Activated T-helper 2 cell treated with anti-CD3 and anti-CD28 coated beads, Interferon-gamma antibody, Interleukin-2, Interleukin-4, amounts not matched to agents 10 μg/mL and 5 μg/mL and 100 μg/mL, durations not matched to agents 14 hours and 24 hours and 36 hours (primary cell): ENCODE measurements at places on chromosomes 5 and 9. TPM values are rescaled to one million over a fixed set of nuclear protein-coding genes. Genes with fewer than 3 reads are reported as not detected.

GRCh38 chr5:97915106-97915505 is 732.1 kb upstream of the RIOK2 start:
- DNase-seq, result no peak

DNA sequence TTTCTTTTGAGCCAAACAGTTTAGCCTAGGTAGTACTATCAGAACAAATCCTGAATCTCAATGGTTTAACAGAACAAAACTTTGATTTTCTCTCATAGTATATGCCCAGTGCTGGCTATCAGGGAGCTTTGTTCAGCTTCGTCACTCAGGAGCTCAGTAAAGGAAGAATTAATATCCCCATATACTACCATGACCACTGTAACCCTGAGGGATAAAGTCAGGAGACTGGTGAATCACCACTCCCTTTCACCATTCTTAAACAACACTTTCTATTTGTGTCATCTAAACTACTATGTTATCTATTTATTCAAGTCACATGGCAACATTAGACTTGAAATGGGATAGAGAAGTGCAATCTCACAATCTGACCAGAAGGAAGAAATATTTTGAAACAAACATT is 522.6 kb upstream of the COX7C start:
- DNase-seq, result no peak

DNA sequence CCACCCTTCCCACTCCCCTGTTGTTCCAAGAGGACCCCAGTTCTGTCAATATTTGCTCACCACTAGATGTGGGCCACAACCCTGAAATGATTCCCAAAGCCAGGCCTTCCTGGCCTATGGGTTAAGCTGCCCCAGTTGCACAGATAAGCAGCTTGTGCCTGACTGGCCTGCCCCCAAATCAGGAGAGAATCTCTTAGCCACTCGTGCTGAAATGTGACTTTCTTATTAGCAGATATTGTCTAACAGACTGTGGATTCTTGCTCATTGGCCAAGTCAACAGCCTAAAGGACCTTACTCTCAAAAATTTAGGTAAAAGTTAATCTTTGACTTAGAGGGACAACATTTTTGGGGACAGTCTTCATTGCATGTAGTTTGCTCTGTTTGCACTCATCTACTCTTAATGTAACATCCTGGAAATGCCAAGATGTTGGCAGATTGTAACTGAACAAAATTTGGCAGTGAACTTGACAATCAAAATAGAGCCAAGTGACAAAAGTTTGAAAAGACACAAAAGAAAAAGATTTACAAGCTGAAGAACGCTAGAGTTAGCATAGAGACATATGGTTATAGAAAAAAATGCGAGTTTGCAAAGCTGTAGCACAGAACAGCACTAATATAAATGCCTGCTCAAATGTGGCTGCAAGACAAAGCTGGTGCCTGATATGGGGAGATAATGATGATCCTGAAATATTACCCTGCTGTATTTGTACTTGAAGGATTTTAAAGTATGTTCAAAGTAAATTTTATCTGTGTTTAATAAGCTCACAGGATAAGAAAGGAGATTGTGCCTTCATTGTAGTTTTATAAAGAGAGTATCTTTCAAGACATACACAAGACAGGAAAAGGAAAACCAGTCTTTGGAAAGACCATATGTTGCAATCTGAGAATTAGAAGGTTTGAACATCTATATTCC is 29.0 kb upstream of the FSD1L start:
- DNase-seq, result no peak

GRCh38 chr9:137918331-137919094 is 40.9 kb downstream of the CACNA1B start:
- DNase-seq, result no peak

GRCh38 chr9:23821375-23822181 is 4.5 kb downstream of the ELAVL2 start:
- no peak for DNase-seq

- no peak for DNase-seq
Measured at GRCh38 chr5:118844351-118844750, 144.0 kb downstream of the DTWD2 start.

DNA sequence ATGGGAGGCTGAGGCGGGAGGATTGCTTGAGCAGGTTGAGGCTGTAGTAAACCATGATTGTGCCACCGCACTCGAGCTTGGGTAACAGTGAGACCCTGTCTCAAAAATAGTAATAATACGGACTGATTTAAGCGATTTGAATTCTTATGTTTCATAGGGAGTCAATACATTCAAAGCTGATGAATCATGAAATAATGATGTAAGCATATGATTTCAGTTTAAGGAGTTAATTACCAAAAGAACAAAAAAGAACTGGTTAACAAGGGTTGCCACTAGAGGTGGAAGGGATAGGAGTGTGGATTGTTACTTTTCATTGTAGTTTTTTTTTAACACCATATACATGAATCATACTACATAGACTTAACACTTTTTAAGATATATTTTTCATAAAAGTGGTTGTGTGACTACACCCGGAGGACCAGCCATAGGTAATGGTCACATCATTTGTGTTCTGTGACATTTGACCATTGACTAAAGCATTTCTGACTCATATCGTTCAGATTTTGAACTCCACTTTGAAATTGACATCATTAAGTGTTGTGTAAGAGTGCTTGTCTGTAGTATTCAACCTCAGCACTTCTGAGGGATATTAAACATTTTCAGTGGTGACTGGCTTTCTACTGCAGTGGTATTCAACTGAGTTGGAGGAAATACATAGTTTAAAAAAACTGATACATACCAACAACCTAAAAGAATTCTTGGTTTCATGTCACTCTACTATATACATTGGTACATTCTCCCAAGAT is 7.0 kb downstream of the TRMT10B start:
- no peak for DNase-seq

GRCh38 chr9:111965566-111966019 is 69.0 kb downstream of the UGCG start:
- DNase-seq, result no peak

DNA sequence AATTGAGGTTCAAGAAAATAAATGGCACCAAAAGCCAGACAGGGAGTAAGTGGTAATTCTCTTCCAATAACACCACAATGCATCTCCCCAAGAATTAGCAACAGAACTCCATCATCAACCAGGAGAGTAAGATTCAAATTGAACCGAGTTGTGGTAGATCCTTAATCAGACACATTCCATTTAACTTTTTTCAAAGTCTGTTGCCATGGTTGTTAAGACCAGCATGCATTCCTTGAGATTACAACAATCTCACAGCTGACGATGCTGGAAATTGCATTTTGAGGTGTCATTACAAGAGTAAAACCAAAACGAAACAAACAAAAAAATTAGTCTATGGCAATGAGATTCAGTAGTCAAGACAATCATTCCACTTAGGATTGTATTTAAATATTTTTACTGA is 78.9 kb upstream of the ZNF462 start:
- DNase-seq, result no peak

GRCh38 chr9:116644091-116644688 is 42.9 kb upstream of the TRIM32 start:
- DNase-seq, result no peak

GRCh38 chr9:21320465-21320864 is 14.7 kb downstream of the KLHL9 start:
- no peak for DNase-seq

GRCh38 chr9:80030801-80031200 is 459.0 kb downstream of the TLE4 start:
- no peak for DNase-seq

- no peak for DNase-seq
Measured at GRCh38 chr5:127673117-127673800, 24.4 kb downstream of the CTXN3 start.

- no peak for DNase-seq
Measured at GRCh38 chr9:81534138-81534875, 155.0 kb downstream of the TLE1 start.

DNA sequence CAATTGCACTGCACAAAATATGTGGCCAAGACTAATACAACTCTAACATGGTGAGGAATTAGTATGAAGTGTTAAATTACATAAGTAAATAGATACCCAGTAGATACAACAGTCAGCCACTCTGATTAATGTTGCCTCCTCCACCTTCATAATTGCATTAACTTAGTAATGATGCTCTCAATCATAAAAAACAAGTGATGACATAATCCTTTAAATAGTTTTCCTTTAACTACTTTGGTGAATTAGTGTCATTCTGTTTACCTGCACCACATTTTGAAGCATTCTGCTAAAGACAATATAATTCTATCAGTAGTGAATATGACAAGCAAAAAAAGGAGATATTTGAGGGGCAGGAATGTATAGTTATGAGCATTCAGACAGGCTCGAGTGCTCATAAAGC is 265.9 kb upstream of the SLC24A2 start:
- no peak for DNase-seq

GRCh38 chr5:40672425-40672824 is 7.3 kb upstream of the PTGER4 start:
- DNase-seq, result no peak

GRCh38 chr9:10000669-10001068 is 612.1 kb downstream of the PTPRD start:
- no peak for DNase-seq

- no peak for DNase-seq
Measured at GRCh38 chr9:106689089-106689488, 173.9 kb upstream of the ZNF462 start.

- DNase-seq, result no peak
Measured at GRCh38 chr5:1967736-1968135, 85.0 kb upstream of the IRX4 start.

- DNase-seq, result no peak
Measured at GRCh38 chr9:131693651-131694597, 46.0 kb downstream of the RAPGEF1 start.

GRCh38 chr5:126636956-126637355 is 36.2 kb downstream of the PHAX start:
- no peak for DNase-seq

DNA sequence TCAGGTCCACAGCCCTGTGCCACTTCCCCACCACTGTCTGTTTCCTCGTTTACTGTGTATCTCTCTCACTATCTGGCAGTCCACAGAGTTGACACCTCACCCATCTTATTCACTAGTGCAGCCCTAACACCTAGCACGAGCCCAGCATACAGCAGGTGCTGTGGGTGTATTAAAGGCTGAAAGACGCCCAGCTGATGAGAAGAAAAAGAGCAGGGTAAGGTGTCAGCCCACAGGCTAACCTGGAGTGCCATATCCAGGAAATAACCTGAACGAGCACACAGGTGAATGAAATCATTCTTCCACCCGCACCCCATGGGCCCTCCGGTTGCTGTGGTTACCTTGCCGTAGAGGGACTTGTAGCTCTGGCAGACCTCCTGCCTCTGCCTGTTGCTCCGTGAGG is 18.6 kb downstream of the ANXA6 start:
- no peak for DNase-seq

GRCh38 chr5:165185716-165186115 is 1680.3 kb downstream of the MAT2B start:
- DNase-seq, result no peak

DNA sequence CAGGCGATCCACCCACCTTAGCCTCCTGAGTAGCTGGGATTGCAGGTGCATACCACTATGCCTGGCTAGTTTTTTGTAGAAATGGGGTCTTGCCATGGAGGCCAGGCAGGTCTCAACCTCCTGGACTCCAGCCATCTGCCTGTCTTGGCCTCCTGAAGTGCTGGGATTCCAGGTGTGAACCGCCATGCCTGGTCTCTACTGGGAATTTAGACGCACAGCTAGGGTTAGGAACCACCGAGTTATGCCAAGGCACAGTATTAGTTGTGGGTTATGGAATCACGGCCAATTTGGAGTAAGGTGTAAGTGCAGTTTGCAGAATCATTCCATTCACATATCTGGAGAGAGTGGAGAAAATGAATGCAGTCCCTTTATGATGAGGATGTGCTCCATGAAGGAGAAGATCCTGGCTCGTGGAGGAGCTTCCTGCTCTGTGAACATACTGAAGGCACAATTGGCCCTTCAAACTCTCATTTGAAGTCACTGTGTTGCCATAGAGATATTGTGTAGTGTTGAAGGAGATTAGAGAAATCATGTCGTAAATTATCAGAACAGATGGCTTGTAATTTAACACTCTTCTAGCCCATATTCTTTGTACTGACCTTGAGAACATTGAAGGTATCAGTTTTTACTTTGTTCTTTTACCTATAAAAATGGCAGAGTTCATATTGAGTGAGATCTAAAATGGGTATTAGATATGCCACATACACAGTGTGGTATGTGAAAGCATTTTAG is 18.8 kb downstream of the TRIO start:
- no peak for DNase-seq

- DNase-seq, result no peak
Measured at GRCh38 chr5:116456036-116456435, 118.6 kb downstream of the SEMA6A start.

- no peak for DNase-seq
Measured at GRCh38 chr5:122371511-122372151, 59.6 kb downstream of the SNCAIP start.

DNA sequence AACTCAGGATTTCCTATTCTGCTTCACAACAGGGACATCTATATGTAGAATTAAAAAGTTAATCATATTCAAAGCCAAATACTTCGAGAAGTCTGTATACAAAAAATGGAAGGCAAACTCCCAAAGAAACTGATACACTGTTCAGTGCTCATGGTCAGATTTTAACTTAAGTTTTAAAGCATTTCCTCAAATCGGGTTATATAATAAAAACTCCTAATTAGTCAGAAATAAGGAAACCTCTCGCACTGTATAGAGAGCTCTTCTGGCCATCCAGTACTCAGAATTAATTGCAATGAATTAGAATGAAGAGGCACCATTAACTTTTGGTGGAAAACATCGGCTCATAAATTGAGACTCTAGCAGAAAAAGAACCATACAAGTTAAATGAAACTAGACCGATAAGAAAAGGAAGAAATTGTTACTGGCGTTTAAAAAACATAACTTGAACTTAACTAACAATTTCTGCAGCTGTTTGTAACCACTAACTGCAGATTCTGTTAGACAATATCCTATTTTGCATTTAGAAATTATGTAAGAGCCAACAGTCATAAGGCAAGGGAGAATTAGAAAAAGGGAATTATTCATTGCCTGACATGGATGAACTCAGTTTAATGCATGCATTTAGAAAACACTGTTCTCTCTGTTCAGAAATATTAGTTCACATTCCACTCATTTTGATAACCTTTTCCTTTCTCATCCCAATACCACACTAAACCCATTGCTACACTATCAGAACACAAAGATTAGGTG is 96.6 kb downstream of the FNBP1 start:
- DNase-seq, result no peak

DNA sequence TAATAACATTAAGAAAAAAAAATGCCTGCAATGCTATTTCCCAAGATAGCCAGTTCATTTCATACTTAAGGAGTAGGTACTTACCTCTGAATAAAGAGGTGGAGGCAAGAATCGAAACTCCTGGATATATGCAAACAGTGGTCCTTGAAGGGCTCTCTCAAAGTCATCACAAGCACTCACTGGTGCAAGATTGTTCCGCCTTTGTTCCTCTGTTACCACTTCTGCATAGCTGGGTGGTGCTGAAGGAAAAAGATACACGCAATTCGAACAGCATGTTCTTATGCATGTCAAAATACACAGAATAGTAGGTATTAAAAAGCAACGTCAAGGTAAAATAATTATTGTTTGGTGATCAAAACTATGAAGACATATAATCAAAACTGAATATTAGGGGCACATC is 9.5 kb downstream of the ARRDC3 start:
- no peak for DNase-seq

AQP3 gene
- total RNA-seq, result 2.1 TPM in 2 replicates

TPM2 gene
- total RNA-seq, result 4.1 and 4.6 TPM in 2 replicates

PDLIM4 gene
- 1.2 and 2.0 TPM in 2 replicates for total RNA-seq

C5orf58 gene
- not detected in 2 replicates for total RNA-seq

DAP gene
- total RNA-seq, result 51.3 and 56.6 TPM in 2 replicates

PDE8B gene
- 0.05 TPM in 1 of 2 replicates, not detected in the other for total RNA-seq

PTGER4 gene
- total RNA-seq, result 30.4 and 33.7 TPM in 2 replicates

GPR150 gene
- total RNA-seq, result 0.11 and 0.14 TPM in 2 replicates

OLFML2A gene
- total RNA-seq, result 0.11 TPM in 1 of 2 replicates, not detected in the other

GBGT1 gene
- total RNA-seq, result 6.8 and 7.4 TPM in 2 replicates

ZNF883 gene
- 0.16 TPM in 1 of 2 replicates, not detected in the other for total RNA-seq

GABRA1 gene
- not detected in 2 replicates for total RNA-seq
